ENCODE measurements at places on chromosomes 13 and 19.

GRCh38 chr13:19632915-19633478 lies 462 bp upstream of the MPHOSPH8 start:
- no peak for DNase-seq

DNA sequence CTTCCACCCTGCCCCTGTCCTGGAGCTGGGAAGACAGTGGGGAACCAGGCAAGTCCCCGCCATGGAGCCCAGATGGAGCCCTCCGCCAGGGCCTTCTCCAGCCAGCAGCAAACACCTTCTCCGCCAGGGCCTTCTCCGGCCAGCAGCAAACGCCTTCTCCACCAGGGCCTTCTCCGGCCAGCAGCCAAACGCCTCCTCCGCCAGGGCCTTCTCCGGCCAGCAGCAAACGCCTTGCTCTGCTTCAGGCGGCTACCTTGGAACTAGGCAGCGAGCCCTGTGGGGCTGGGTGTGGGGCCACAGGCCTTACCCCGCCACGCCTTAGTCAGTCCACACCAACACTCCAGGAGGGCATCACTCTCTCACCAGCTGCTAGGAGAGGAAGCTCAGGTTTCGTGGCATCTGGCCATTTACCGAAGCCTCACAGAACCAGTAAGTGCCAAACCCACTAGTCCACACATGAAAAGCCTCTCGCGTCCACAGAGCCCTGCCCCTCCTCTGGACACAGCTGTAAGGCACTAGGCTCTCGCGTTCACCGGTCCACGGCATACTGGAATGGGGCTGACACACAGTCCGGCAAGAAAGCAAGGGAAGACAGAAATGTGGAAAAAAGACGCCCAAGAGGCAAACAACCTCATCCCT lies 41.0 kb downstream of the MLLT1 start:
- no peak for DNase-seq

- DNase-seq: no peak
These were observed 1.3 kb upstream of the C1QTNF9 start for GRCh38 chr13:24308068-24308445.

GRCh38 chr13:31476266-31476665 lies 263.1 kb upstream of the RXFP2 start:
- no peak for DNase-seq

- DNase-seq: no peak
These were observed 21.8 kb downstream of the POLR1D start for GRCh38 chr13:27643334-27644132.

DNA sequence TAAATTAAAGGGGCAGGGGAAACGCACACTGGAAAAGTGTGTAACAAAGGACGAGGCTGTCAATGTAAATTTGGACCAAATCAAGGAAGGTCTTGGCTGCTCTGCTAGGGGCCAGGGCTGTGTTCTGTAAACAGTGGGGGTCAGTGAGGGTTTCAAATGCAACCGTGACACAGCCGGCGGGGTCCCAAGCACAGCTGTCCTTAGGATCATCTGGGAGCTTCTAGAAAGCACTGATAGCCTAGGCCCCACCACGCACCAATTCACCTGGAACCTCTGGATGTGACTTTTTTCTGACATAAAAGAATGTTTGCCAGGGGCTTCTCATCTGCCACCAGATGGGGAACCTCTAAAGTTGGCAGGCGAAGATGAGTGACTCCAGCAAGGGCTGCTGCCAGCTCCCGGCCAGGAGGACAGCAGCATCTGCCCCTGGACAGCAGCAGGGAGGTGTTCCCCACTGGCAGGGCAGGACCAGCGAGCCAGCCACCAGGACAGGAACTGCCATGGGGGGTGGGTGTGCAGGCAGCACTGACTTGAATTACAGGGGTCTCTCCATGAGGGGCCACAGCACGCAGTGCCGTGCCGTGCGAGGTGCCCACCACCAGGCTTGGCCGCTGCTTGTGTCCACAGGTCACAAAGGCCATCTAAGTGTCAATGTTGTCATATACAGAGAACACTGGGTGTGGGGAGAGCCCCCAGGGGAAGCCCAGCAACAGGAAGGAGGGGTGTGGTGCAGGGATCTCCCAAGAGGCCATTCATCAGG lies 87.5 kb downstream of the SOX1 start:
- no peak for DNase-seq

DNA sequence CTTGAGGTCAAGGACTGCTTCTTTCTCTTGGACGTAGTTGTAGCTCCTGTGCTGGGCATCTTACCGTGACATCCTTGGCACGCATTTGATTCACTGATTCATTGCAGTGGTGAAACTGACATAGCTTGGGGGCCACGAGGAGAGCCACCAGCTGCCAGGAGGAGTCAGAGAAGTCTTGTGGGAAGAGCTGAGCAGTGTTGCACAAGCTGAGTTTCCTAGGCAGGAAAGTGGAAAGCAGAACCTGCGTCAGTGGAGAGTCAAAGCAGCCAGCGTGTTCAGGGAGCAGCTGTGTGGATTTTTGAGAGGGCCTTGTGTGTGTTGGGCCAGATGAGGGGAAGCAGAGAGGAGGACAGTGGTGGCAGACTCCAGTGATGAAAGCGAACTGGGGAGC lies 5.3 kb upstream of the GPR183 start:
- no peak for DNase-seq

GRCh38 chr13:70390064-70390463 lies 281.8 kb upstream of the KLHL1 start:
- DNase-seq: no peak

DNA sequence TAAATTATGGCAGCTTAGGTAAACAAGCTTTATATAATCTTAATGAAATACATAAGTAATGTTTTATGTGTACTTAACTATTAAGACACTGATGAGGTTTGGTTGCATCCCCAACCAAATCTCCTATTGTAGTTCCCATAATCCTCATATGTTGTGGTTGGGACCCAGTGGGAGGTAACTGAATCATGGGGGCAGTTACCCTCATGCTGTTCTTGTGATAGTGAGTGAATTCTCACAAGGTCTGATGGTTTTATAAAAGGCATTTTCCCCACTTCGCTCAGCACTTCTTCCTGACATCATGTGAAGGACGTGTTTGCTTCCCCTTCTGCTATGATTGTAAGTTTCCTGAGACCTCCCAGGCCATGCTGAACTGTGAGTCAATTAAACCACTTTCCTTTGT lies 212.7 kb downstream of the DIAPH3 start:
- DNase-seq: no peak

DNA sequence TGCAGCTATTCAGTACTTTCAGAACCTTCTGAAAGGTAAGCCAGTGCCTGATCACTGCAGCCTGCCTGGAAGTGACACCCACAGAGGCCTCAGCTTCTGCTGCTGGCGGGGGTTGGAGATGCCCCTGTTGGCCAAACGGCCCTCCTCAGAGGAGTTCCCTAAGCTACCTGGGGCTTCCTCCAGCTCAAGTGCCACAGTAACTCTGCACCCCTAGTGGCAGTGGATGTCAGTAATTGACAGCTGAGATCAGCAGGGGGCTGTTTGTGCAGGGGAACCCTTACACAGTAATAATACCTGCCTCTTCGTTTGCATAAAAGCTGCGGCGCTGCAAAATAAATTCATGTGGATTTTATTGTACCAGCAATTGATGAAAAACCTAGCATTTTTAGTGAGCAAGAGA lies 28.9 kb downstream of the TDRD12 start:
- DNase-seq: no peak

DNA sequence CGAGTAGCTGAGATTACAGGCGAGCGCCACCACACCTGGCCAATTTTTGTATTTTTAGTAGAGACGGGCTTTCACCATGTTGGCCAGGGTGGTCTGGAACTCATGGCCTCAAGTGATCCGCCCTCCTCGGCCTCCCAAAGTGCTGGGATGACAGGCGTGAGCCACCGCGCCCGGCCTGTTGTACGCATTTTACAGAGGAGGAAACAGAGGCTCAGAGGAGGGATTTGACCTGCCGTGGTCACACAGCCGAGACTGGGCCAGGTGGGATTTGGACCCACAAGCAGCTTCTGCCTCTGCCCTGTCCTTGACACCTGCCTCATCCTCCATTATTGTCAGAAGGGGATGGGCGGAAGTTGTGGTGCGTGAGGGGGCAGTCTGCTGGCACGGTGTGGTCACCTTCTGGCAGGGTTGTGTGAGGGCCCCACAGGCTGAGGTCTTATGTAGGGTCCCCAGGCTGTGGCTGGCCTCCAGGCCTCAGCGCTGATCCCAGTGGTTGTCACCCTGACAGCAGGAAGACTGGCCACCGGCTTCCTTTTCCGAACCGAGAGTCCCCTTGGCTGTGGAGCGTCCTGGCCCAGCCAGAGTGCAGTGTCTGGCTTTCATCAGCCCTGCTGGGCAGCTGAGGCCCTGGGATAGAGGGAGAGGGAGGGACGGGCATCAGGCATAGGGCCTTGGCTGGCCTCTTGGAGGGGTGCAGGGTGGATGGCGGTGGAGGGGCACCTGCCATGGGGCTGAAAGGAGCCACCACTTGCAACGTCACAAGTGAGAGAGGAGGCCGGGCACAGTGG lies 20.3 kb downstream of the NFIC start:
- DNase-seq: no peak

GRCh38 chr19:50710094-50710493 lies 9.5 kb downstream of the SHANK1 start:
- no peak for DNase-seq

- DNase-seq: no peak
These were observed 1.3 kb upstream of the B3GLCT start for GRCh38 chr13:31198519-31198918.

GRCh38 chr19:58575183-58576041 lies 2.3 kb upstream of the MZF1 start:
- DNase-seq: no peak

- no peak for DNase-seq
These were observed 7.4 kb upstream of the IGFL1 start for GRCh38 chr19:46221981-46222610.

- peak; percentile 72 for DNase-seq
These were observed 6.5 kb downstream of the RAB11B start for GRCh38 chr19:8396563-8397203.

GRCh38 chr13:20498659-20499058 lies 27.0 kb downstream of the CRYL1 start:
- no peak for DNase-seq

DNA sequence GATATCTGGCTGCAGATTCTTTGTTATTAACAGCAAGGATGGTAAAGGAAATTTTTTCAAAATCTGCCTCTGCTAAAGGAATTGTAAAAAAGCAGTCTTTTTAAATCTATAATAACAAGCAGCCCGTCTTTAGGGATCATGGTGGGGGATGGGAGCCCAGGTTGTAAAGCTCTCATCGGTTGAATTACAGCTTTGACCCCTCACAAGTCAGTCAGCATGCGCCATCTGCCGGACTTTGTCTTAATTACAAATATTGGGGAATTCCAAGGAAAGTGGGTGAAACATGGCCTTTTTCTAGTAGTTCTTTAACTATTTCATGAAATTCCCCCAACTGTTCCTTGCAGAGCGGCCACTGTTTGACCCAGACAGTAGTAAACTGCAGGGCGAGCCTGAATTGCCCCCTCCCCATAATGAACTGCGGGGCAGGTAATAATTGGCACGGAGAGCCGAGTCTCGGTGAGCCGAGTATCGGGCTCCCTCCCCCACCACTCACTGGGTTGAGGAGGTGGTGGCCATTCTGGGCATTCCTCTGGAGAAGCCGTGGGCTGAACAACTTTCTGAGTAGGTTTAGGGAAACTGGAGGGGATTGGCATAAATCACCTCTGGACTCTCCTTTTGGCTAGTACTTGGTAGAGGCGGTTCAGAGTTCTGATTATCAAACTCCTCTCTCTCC lies 11.6 kb downstream of the ZNF578 start:
- DNase-seq: no peak

- no peak for DNase-seq
These were observed 18.8 kb upstream of the EDDM13 start for GRCh38 chr19:56253737-56254136.

DNA sequence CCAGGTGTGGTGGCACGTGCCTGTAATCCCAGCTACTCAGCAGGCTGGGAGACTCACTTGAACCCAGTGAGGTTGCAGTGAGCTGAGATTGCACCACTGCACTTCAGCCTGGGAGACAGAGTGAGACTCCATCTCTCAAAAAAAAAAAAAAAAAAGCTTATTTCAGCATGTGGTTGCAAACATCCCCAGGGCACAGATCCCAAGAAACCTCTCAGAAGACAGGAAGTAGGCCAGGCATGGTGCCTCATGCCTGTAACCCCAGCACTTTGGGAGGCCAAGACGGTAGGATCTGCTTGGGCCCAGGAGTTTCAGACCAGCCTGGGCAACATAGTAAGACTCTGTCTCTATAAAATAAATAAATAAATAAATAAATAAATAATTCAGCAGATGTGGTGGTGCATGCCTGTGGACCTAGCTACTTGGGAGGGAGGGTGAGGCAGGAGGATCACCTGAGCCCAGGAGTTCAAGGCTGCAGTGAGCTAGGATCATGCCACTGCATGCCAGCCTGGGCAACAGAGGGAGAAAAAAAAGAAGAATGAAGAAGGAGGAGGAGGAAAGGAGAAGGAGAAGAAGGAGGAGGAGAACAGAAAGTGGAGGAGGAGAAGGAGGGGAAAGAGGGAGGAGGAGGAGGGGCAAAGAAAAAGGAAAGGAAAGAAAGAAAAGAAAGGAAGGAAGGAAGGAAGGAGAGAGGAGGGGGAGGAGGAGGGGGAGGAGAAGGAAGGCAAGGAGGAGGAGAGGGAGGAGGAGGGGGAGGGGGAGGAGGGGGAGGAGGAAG lies 4.3 kb upstream of the LRRC8E start:
- DNase-seq: no peak

DNA sequence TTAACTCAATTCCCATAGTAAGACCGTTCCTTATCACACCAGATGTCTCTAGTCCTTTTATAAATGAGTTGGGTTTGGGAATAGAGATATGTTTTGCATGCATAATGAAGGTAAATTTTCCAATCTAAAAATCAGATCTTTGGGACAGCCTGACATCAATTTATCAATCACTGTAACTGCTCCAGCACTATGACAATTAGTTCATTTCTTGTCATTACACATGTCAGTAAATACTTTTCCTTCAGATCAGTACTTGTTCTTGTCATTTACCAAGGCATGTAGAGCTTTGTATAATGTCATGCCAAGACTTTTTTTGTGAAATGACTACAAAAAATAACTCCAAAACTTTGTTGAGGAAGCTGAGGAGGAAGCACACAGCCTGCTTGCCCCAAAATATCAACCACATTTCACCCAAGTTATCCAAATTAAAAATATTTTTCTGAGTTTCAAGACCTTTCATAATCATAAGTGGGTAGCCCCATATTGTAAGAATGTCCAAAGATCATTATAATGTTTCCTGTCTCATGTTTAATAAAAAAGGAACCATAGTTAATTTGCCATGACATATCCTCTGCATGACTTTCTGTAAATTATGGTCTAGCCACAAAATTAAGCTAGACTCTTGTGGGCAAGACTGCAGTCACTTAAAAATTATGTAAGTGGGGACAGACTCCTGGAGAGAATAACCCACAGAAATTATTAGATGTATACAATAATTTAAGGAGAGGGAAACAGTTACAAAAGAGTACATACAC lies 586.8 kb downstream of the TBC1D4 start:
- no peak for DNase-seq

GRCh38 chr19:18596752-18597157 lies 8.2 kb downstream of the REX1BD start:
- DNase-seq: no peak

Data from anterior cingulate cortex (tissue), 58 donors.